Stimulated activated CD8-positive, alpha-beta memory T cell treated with anti-CD3 and anti-CD28 coated beads, Interleukin-12 subunit alpha, Interleukin-12 subunit beta, amount 100 ng/mL, for 4 hours (primary cell): ENCODE measurements at places on chromosomes 1 and 21.

- no peak for DNase-seq
Observed at GRCh38 chr1:239951511-239952140, 140.1 kb upstream of the FMN2 start.

DNA sequence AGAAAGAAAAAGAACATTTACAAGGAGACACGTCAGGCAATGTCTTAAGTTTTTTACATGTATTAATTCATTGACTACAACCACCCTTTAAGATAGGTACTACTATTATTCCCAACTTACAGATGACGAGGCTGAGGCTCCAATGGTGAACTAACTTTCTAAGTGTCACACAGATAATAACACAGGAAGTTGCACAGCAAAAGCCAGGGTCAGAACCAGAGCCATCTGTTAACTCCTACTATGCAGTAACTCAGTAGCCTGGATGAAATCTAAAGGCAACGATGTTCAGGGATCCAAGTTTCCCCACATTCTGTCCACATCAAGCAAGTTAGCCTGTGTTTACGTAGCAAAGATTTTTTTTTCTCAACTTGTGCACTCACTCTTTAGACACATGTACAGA, 371.7 kb downstream of the PTPRC start:
- no peak for DNase-seq

GRCh38 chr1:15684468-15685291, 560 bp downstream of the PLEKHM2 start:
- no peak for DNase-seq

DNA sequence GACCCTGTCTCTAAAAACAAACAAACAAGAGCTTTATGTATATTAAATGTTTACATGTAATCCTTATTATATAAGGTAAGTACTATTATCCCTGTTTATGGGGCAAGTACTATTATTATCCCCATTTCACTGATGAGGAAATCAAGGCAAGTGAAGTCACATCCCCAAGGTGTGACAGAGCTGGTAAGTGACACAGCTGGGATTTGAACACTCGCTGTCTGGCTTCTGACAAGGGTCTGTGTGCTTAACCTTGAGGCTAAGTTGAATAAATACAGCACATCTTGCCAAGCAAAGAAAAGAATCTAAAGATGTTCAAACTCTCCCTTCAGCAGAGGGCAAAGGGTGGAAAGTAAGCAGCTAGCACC, 167.9 kb upstream of the IRF2BP2 start:
- DNase-seq, result no peak
